Stimulated activated CD8-positive, alpha-beta memory T cell treated with anti-CD3 and anti-CD28 coated beads, Interleukin-4, amount 100 ng/mL, for 4 hours (primary cell): ENCODE measurements at places on chromosomes 2 and 18.

DNA sequence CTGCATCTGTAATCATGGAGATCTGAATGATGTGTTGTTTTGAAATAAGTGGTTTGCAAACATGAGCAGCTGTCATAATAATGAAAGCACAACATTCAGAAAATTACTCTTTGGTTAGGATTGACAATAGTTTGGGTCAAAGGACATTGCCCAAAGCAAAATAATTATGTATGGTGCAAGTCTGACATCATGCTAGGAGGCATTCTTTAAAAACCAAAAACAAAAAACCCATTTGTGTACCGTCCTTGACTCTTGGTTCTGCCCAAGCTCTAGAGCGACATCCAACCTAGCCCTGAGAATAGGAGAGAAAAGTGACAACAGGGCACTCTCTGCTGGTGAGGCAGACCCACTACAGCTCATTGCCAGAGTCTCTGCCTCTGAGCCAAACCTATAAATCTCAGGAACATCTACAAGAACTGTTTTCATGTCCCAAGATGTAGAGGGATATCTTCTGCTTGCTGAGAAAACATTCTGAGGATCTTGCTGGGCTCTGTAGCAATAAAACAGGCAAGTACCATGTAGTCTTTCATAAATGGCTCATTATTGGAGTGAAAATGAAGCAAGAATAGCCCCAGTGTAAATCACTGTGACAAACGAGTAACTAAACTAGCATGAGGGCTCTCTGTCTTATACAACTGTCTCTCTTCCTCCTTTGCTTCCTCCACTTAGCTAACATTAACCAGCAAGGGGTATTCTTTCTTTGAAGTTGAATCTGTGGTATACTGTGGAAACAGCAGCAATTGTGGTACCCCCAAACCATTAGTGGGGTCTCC, 266.8 kb upstream of the CXCR4 start:
- DNase-seq: no peak

- DNase-seq: no peak
Observed at GRCh38 chr2:10444463-10444862, 3.7 kb downstream of the ODC1 start.

DNA sequence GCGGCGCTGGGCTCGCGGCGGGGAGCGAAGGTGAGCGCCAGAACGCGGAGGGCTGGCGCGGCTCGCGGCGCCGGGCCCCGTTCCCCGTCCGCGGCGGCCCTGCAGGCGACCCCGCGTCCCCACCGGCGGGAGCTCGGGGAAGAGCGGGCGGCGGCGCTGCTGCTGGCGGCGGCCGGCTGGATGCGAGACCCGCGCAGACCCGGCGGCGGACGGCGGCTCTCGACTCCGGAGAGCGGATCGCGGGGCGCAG, 213 bp downstream of the DOK6 start:
- DNase-seq: no peak

- DNase-seq: no peak
Observed at GRCh38 chr2:115174651-115175050, 732.2 kb downstream of the DPP10 start.

DNA sequence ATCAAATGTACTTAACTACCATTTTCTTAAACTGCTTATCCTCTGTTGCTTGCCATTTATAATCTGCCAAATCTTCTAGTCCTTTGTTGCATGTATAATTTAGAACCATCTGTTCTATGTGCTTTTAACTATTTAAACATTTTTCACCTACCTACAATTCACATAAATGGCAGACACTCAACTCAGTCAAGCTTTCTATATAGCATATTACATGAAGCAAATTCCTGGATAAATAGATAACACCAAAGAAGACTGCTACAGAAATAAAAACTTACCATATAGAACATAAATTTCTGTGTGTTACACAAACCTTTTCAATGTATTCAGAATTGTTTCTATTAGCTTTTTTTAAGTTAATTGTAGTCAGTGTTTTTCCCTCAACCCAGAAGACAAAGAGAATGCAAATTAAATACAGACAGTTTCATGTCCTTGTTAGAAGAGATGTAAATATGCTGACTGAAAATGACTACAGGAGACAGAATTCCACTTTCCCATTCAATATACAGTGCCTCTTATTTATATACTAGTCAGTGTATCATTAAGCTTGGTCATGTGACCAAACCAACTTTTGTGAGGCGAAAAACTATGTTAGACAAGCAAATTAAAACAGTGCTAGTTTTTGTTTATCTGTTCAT, 2.6 kb downstream of the BAZ2B start:
- DNase-seq: no peak

GRCh38 chr18:31241900-31242409, 76.0 kb upstream of the DSG1 start:
- no peak for DNase-seq

GRCh38 chr2:98908931-98909316, 27.1 kb downstream of the CRACDL start:
- DNase-seq: no peak

GRCh38 chr2:96537734-96538486, 1.4 kb downstream of the ARID5A start:
- no peak for DNase-seq

DNA sequence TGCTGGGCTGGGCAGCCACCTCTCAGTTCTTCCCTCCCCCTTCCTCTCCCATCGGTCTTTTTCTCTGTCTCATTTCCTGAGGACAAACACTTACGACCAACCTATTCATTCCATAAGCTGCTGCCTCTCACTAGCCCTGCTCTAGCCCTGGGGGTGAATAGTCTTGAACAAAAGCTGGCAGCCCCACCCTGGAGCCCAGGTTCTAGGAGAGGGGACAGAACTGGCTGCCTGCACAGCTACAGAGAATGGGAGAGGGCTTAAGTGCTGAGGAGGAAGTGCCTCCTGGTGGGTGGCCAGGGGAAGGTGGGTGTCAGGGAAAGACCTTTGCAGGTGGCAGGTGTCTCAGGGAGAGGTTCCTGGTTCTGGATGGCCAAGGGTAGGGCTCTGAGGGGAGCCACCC, 22.8 kb downstream of the ANO7 start:
- no peak for DNase-seq

- no peak for DNase-seq
Observed at GRCh38 chr2:62744603-62745002, 39.1 kb downstream of the EHBP1 start.

DNA sequence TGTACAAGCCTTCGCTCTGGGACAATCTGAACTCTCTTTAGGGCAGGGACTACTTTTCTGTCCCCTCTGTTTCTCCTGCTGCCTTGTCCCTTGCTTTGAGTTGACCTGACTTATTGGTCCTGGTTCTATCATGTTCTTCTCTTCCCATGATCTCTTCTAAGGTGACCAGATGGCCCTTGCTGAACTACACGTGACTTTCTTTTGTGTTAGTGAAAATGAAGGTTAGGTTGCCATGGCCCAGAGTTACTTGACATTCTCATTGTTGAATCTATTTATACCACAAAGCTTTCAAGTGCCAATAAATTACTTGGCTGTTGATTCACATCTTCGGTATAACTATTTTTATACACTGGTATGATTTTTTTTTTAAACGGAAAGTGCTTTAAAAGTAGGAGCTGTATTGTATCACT, 24.4 kb downstream of the MRPL33 start:
- DNase-seq: no peak

DNA sequence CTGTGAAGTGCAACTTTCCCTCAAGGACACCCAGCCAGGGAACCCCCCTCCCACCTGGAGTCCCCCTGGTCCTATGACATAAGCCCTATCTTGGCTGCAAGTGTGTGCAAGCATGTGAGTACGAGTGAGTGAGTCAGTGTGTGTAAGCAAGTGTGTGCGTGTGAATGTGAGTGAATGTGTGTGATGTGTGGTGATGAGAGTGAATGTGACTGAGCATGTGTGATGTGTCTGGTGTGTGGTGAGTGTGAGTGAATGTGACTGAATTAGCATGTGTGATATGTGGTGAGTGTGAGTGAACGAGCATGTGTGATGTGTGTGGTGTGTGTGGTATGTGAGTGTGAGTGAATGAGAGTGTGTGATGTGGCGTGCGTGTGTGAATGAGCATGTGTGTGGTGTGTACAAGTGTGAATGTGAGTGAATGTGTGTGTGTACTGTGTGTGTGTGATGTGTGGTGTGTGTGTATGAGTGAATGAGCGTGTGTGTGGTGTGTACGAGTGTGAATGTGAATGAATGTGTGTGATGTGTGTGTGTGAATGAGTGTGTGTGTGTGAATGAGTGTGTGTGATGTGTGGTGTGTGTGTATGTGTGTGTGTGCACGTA, 68.8 kb upstream of the SMAD7 start:
- no peak for DNase-seq

DNA sequence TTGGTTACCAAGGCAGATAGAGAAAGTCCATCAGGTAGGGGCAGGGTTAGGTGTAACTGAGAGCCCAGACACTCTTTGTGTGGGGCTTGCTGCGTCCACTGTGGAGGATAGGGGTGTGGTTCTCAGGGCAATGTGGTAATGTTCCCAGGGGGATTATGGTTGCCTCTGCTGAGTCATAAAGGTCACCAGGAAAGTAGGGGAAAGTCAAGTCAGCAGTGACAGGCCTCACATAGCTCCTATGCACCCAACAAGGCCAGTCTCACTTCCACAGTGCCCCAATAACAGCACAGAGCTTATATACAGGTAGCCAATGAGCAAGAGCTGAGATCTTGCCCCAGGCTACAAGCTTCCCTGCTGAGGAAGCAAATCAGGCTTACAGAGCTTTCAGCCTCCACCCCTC, 1438.0 kb upstream of the ZEB2 start:
- no peak for DNase-seq

- no peak for DNase-seq
Observed at GRCh38 chr2:112794131-112794733, 9.9 kb upstream of the IL1A start.

GRCh38 chr2:18848646-18849045, 259.3 kb upstream of the NT5C1B start:
- DNase-seq: no peak

- DNase-seq: no peak
Observed at GRCh38 chr2:15953891-15954680, 13.7 kb downstream of the MYCN start.

GRCh38 chr2:230872151-230872967, 7.6 kb downstream of the ITM2C start:
- no peak for DNase-seq

- DNase-seq: no peak
Observed at GRCh38 chr2:173092844-173093402, 17.3 kb downstream of the MAP3K20 start.

- DNase-seq: no peak
Observed at GRCh38 chr2:120539937-120540718, 194.2 kb downstream of the INHBB start.

GRCh38 chr2:200341376-200341775, 34.9 kb downstream of the SPATS2L start:
- no peak for DNase-seq

GRCh38 chr2:215885536-215885935, 127.8 kb downstream of the MREG start:
- no peak for DNase-seq
